ENCODE measurements at places on chromosomes 3 and 15.

DNA sequence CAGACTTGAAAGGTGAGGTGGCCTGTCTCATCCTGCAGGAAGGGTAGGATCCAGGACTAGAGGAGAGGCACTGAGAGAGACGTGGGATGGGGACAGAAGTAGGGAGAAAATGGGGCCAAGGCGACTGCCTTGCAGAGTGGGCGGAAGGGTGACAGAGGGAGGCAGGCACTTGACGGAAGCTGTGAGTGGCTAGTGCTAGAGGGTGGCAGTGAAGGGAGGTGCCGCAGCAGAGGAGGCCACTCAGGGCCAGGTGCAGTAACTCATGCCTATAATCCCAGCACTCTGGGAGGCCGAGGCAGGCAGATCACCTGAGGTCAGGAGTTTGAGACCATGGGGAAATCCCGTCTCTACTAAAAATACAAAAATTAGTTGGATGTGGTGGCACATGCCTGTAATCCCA, 7.3 kb downstream of the CCDC33 start:
- no peak for DNase-seq

GRCh38 chr15:31128919-31129768, 27.6 kb upstream of the TRPM1 start:
- DNase-seq: peak; percentile 45

GRCh38 chr3:112038863-112039262, 4.3 kb downstream of the TMPRSS7 start:
- DNase-seq: no peak

- no peak for DNase-seq
These were observed 95.3 kb downstream of the FMN1 start for GRCh38 chr15:33099213-33099612.

DNA sequence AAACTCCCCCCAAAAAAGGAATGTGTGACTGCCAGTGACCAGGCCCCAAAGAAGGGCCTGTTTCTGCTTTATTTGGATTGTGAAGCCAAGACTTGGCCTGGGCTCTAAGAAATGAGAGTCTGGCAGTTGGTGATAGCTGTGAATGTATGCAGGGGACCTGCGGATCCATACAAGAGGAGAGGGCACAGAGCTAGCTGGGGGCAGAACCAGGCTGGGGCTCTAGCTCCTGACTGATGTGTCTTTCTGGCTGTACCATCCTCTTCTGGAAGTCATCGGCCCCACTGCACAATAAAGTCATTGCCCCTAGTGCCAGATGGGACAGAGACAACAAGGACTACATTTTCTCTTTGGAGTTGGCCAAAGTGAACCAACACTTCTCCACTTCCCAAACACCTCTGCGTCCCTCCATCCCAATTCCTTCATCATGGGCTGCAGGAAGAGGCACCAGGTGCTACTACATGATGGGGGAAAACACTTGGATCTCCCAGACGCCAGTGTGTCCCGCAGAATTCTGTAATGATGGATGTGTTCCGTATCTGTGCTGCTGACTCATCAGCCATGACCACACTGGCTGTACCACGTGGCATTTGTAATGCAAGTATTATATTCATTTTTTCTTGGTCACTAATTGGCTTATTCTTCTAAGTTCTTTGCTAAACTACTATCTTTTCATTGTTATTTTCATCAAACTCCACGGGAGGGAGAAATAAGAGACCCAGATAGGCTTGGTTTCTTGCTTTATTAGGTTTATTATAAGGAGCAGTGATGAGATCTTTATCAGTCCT, 1.7 kb upstream of the PLA2G4F start:
- no peak for DNase-seq

DNA sequence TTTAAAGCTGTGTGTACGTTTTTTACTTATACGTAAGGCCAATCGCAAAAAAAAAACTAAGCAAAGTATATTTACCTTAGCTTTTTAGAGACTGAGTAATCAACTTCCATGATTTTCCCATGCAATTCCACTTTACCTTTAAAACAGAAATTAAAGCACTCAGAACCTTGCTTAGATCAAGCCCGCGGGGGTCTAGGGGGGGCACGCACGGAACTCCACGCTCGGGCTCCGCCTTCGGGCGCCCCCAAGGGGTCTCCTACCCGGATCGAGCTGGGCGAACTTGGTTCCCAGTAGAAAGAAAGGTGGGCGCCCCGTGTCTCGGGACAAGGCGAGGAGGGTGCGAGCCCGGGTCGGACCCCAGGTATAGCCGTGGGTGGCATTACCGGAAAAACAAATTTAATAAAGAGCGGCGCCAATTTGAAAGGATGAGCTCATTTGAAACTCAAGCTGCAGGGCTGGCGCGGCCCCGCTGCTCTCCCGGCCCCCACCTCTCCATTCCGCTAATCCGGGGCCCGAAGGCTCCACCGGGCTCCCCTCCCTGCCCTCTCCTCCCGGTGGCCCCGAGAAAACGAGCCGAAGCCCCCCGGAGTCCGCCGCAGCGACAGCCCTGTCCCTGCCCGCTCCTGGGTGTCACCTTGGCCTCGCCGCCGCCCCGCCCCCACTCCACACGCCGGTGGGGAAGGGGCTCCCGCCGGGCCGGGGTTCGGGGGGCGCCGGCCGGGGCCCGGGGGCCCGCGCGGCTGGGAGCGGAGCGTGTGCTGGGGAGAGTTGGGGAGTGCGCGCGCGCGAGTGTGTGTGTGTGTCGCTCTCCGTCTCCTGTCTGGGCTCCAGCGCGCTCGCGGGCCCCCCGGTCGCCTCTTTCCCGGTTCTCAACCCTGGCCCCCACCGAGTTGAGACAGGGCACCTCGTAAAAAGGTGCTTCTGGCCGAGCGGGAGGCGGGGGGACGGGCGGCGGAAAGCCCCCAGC, 1.5 kb downstream of the IGF2BP2 start:
- DNase-seq: no peak

- no peak for DNase-seq
These were observed 155.4 kb downstream of the PDZRN3 start for GRCh38 chr3:73469331-73469730.

DNA sequence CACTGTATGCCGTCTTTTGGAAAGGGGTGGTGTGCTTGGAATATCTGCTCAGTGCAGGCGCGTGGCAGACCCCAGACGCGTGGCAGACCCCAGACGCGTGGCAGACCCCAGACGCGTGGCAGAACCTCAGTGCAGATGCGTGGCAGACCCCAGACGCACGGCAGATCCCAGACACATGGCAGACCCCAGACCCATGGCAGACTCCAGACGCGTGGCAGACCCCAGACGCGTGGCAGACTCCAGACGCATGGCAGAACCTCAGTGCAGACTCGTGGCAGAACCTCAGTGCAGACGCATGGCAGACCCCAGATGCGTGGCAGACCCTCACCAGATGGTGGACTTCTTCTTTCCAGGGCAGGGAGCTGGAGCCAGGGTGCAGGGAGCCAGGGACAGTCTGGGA, 637 bp upstream of the MUC4 start:
- DNase-seq: no peak

DNA sequence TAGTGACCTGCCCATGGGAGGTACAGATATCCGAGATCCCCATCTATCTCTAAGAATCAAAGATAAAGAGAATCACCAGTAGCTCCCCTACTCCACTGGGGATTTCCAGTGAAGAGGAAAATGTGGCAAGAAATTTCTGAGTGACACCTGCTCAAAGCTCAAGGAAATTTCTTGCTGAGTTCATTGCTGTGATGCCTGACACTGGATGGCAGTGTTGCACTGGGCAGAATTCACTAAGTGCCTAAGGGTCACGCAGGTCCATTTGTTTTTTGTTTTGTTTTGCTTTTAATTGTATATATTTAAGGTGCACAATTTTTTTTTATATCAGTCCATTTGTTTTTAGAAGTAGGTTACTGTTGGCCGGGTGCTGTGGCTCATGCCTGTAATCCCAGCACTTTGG, 109.5 kb upstream of the KCNAB1 start:
- DNase-seq: no peak

DNA sequence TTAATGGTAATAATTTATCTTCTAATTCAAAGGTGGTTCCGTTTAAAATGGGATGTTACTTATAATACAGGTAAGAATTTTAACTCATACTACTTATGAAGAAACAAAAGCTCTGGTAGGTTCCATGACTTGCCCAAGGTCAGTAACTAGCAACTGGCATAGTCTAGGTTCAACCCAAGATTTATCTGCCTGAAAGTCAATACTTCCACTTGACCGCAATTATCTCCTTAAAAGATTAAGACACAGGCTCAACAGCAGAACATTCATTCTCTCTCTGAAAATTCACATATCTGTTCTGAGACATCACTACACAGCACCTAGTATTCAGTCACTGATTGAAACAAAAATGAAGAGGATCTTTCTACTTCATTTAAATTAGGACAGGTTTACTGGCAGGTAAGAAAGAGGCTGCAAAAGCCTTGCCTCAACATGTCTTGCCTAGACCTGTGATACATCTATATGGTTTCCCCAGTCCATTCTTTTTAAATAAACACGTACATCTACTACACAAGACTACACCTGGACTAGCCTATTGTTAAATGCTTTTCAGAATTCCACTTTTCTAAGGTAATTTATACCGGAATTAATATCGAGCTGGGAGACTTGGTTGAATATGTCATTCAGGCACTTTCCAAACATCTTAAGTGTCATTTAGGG, 1.2 kb downstream of the CSNK1G1 start:
- DNase-seq: no peak

GRCh38 chr15:60392601-60392985, 5.2 kb downstream of the ANXA2 start:
- no peak for DNase-seq

GRCh38 chr15:67761343-67761742, 64.0 kb upstream of the SKOR1 start:
- no peak for DNase-seq

DNA sequence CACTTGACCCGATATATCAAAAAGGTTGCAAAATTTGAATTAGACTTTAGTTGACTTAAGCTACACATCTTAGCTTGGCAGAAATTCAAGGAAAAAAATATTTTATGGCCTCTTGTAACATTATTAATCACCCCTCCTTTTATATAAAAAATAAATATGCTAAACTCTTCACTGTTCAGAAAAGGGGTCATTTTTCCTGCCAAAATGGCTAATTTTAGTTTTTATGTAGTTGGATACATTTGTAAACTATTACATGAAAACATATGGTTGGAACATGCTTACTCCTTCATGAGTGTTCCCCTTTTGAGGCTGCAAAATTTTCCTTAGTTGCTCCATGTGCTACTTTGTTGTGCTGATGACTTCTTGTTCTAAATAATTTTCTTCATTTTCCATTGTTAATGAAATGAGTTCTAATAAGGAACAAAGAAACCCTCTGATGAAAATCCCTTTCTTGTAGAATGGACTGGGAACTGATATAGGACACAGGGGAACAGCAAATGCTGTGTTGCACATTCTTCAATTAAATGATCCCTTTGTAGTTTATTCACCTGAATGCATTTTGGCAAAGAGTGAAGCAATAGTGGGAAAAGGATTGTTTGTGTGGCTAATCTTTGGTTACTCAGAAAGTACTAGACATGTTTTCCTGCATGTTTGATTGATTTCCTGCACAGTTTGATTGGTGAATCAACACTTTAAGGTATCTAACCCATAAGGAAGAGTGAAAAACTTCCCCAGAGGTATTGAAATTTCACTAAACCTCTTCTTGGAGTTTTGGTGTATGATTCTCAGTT, 349.3 kb downstream of the TIGIT start:
- DNase-seq: no peak

DNA sequence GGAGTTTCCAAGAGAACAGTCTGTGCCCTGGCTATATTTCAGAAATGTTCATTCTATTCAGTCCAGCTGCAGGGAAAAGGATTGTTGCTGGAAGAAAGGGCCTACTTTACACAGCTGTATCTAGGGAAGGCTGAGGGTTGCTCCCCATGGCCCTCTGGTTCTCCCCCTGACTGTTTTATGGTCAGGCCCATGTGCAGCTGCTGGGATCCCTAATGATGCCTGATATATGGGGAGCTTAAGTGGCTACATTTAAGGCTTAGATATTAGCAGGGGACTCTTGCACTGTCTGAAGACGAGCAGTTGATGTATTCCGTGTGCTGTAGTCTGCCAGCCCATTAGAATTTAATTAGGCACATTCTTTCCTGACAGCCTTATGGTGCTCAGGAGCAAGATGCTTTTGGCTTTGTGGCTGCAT, 72.0 kb downstream of the FAM43A start:
- DNase-seq: no peak

DNA sequence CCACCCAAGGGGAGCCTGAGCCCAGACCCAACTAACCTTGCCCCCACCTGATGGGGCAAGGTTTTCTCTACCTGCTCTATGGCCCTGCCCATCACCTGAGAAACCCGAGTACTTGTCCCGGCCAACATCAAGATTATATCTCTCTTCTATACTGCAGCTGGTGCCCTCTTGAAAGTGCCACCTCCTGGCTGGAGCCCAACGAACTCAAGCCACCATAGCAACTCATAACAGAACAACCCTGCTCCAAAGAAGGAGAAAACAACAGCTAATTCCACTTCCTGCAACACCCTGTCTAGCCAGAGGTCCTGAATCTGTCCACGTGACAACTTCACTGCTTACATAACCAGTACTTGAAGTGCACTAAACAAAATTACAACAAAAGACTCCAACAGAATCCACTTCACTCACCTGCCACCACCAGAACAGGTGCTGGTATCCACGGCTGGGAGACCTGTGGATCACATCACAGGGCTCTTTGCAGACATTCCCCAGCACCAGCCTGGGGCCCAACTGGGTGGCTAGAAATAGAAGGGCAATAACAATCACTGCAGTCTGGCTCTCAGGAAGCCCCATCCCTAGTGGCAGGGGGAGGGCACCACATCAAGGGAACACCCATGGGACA, 49.2 kb downstream of the PIERCE2 start:
- no peak for DNase-seq

GRCh38 chr3:54960082-54960481, 32.2 kb upstream of the LRTM1 start:
- no peak for DNase-seq

DNA sequence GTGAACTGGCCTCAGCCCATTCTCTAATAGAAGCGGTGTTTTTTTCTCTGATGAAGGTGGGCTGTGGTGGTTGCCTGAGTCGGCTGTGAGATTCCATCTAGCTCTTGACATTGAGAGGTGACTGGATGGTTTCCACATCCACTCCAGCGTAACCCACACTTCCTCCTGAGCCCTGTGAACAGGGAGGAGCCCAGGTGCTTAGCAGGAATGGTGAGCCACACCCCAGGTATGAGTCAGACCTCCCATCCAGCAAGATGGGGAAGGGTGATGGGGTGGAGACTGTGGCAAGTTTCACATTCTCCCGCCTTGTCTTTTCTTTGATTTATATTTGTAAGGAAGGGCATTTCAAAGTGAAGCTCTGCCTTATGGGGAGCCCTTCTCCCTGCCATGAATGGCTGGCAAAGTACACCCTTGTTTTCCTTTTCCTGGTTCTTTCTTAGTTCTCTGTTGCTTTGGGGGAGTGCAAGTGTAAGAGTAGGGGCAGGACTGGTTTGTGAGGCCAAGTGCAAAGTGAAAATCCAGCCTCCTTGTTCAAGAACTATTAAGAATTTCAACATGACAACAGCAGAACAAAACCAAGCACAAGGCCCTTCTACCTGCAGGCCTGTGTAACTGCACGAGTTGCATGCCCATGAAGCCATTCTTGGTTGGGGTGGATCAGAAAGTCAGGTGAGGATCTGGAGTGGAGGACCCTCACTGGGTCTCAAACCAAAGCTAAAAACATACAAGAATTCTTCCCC, 4.6 kb upstream of the TPRG1 start:
- DNase-seq: no peak
